ENCODE measurements at places on chromosomes 3 and 15. TPM values are rescaled to one million over a fixed set of nuclear protein-coding genes. Genes with fewer than 3 reads are reported as not detected.

Gene LYZL4
- not detected for polyA plus RNA-seq

Gene LIPH
- 0.08 TPM for polyA plus RNA-seq

Gene JAGN1
- polyA plus RNA-seq: 34.0 TPM

Gene WDR93
- 1.2 TPM for polyA plus RNA-seq

Gene KCNMB2
- 16.5 TPM for polyA plus RNA-seq

Gene QRICH1
- 80.1 TPM for polyA plus RNA-seq

Gene PRR20G
- not detected for polyA plus RNA-seq

Gene DLEC1
- 8.4 TPM for polyA plus RNA-seq

Gene GOLGA8G
- not detected for polyA plus RNA-seq

Gene VWA5B2
- 36.4 TPM for polyA plus RNA-seq

Gene PFKFB4
- 14.1 TPM for polyA plus RNA-seq

Gene RBP2
- 0.38 TPM for polyA plus RNA-seq

Gene ARID3B
- 8.3 TPM for polyA plus RNA-seq

Gene SLTM
- polyA plus RNA-seq: 90.5 TPM

Gene SCG5
- polyA plus RNA-seq: 291 TPM

Gene KNG1
- polyA plus RNA-seq: 0.63 TPM

Gene CTXN2
- polyA plus RNA-seq: 1.1 TPM

Gene ADCY5
- 37.9 TPM for polyA plus RNA-seq

Gene FGF7
- 4.2 TPM for polyA plus RNA-seq

Gene CPNE9
- polyA plus RNA-seq: 6.1 TPM

Gene GOLGA8H
- 2.0 TPM for polyA plus RNA-seq

Gene MYH15
- polyA plus RNA-seq: 0.62 TPM

Gene DPPA4
- 17.8 TPM for polyA plus RNA-seq
